Non-pigmented ciliary epithelial cell (primary cell): ENCODE measurements at places on chromosomes 11 and 22.

DNA sequence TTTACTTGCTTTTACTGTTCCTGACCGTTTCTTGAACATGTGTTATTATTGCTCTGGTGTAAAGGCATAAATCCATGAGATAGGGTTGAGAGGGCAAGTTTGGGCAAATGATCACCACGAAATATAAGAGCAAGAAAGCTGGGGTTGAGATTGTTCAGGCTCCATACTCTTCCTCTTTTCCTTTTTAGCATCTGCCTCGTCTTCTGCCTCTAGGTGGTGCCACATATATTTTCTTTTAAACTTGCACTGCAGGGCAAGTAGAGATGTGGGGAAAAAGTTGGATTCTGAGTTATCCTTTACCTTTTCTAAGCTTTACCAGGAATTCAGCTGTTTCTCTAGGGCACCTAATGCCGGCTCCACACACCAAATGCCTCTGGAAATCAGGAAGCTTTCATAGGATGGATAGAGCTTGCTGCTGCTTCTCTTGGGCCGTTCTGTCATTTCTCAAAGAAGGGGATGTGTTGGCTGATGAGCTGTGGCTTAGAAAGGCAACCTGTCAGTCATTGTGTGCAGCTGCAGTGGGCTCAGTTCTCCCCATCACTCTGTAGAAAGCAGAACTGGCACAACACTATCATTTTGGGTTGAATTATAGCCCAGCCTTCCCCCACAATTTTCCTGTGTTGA is 98.2 kb downstream of the LDLRAD3 start:
- no peak for DNase-seq

DNA sequence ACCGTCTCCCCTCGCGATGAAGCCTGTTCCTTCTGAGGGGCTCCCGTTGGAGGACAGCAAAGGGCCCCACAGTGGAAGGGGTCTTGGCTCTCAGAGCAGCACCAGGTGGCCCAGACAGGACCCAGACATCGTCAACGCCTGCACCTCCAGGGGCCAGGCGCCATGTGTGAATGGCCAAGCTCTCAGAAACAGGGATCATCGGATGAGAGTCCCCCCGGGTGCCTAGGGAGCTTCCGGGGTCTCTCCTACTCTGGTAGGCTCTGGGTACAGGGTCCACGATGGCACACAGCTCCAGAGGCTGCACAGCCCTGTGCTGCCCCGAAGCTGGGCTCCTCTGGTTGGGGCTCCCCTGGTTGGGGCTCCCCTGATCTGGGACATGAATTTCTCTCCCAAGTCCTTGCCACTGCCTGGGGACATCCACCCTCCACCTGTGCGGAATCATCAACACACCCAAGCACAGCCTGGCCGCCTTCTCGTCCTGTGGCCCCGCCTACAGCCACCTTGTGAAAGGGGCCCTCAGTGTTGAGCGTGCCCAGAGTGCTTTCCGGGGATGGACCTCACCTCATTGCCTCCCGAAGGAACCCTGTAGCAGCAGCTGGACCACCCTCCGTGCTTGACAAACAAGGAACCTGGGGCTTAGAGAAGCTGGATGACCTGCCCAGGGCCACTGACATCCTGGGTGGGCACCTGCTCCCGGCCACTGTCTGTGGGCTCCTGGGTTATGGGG is 929.0 kb downstream of the BRD1 start:
- no peak for DNase-seq

DNA sequence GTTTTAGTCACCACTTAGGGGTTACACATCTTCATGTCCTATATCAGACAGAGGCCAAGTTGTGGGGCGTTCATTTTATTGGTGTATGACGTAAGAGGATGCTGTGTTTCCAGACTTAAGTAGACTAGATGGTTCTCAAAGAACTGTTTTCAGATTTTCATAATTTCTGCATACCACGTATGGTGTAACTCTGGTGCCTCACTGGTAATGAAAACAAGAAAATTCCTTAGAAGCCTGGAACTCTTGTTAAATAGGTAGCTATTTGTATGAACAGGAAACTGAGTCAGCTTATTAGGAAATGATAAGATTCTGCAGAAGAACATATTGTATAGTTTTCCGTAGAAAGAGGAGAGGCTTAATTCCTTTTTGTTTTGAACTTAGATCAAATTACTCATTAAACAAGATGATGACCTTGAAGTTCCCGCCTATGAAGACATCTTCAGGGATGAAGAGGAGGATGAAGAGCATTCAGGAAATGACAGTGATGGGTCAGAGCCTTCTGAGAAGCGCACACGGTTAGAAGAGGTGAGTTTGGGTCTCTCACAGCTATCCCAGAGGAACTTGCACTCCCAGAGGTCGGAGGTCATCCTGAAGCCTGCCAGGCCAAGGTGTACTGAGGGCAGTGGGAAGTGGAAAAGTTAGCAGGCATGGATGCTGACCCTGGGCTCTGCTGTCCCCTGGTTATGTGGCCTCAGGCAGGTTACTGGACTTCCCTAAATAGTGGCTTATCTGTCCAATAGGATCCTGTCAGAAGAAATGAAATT is 3.9 kb downstream of the CDC45 start:
- DNase-seq, result peak; percentile 73

- DNase-seq, result peak; percentile 67
These were observed 7.2 kb downstream of the AHNAK start for GRCh38 chr11:62539238-62539925.

DNA sequence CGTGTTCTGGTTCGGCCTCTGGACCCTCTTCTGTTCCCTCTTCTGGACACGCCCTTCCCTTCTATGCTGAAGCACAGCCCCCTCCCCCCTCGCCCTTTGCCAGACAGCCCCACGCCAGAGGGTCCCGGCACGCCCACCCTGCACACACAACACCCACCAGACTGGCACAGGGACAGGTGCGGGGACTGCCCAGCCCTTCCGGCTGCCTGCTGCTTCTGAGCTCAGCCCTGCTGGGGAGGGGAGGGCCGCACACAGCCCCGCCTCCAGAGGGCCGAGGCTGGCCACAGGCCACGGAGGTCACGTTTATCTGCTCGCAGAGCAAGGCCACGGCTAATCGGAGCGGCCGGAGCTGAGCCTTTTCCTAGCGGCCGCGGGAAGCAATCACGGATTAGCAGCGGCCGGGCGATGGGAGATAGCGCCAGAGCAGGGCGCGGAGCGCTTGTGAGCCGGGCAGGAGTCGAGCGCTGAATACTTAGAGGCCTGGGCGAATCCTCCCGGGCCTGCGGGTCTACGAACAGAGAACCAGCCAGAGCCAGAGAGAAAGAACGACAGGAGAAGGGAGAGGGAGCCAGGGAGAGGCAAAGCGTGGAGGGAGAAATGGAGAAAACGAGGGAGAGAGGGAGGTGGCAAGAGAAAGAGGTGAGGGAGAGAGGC is 21.5 kb downstream of the OTUB1 start:
- no peak for DNase-seq

DNA sequence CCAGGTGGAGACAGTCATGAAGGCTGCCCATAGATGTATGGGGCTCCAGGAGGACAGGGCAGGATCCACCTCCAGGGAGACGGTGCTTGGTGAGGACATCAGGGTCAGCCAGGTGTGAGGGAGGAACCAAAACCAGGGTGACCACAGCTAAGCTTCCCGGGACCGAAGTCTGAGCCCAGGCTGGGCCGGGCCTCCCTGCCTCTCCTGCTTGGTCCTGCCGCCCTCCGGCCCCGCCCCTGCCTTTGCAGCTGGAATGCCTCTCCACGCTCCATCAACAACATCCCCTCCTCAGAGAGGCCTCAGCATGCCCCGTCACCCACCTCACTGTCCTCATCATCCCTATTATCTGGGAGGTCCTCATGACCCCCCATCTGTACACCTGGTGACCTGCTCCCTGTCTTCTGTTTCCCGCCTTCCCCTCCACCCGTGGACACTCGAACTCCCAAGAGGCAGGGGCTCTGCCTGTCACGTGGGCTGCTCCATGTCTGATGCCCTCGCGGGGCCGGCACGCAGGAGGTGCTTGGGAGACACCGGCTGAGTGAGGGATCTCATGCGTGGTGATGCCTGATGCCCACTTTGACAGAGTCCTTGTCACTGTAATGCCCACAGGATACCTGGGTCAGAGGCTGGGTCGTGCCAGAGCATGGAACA is 59.4 kb downstream of the RTL6 start:
- no peak for DNase-seq

DNA sequence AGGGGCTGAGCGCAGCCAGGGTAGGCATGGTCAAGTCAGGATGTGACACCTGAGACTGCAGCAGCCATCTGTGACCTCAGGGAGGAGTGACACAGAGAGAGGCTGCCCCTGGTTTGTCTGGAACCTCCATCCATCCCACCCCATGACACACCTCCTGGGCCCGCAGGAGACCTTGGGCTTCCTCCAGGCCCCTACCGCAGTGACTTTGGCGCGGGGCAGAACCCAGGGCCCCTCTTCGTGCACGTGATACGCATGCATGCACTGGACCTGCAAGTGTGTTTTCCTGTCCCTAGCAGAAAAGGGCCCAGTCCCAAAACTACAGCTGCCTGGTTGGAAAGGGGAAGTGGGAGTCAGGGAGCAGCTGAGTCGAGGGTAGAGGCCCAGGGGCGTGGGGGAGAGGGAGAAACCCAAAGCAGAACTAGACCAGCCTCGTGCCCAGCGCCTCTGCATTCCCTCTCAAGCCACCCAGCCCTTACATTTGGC is 7.9 kb upstream of the CYTH4 start:
- no peak for DNase-seq

- DNase-seq, result no peak
These were observed 1129.3 kb upstream of the RAG2 start for GRCh38 chr11:37727371-37727770.

GRCh38 chr11:131025020-131025419 is 108.7 kb upstream of the SNX19 start:
- DNase-seq, result peak; percentile 38

GRCh38 chr11:2794968-2795322 is 90.6 kb downstream of the CDKN1C start:
- no peak for DNase-seq

DNA sequence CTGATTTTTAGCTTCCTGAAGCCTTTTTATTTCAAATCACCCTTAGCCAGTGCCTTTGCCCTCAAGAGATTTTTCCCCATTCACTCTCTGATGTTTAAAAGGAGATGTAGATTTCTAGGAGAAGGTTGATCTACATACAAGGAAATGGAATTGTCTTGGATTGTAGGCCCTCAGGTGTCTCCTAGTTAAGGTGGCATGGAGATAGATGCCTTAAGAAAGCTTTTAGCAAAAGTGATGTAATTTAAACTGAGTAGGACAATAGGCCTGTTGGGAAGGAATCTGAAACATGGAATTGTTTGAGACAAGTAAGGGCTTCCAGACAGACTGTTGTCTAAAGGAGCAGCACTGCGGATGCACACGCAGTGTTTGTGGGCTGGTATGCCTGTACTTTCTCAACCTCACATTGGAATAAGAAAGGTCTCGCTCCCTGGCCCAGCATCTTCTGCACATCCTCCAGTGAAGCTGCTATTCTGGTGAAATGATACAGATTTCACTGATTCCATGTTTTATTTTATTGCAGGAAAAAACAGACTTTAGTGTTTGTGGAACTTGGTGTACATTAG is 69.8 kb upstream of the SLC25A18 start:
- no peak for DNase-seq

DNA sequence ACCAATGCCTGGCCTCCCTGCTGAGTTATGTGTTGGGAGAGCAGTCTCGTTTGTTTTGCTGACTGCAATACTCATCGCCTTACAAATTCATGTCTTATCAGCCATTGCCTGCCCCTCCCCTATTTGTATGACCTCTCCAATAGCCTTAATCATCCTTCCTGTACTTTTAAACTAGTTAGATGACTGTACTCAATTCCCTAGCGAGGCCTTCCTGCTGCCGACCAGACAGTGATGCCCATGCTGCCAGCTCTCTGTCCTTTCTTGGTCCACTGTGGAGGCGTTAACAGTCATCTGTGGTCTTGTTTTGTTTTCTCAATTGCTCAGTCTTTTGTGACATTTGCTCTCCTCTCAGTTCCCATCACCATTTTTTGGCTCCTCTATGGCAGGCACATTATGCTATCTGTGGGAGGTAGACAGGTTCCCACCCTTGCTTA is 20.3 kb upstream of the YPEL1 start:
- DNase-seq, result peak; percentile 65

- no peak for DNase-seq
These were observed 15.0 kb downstream of the CLDN5 start for GRCh38 chr22:19509191-19509590.
